ENCODE measurements at places on chromosomes 12 and 14. TPM values are rescaled to one million over a fixed set of nuclear protein-coding genes. Genes with fewer than 3 reads are reported as not detected.

The SUOX gene
- 14.6 TPM for total RNA-seq

- DNase-seq: no peak
Measured at GRCh38 chr12:48739618-48740269, 23.2 kb upstream of the CCNT1 start.

GRCh38 chr14:100994082-100994481, 90.6 kb upstream of the RTL1 start:
- DNase-seq: no peak

GRCh38 chr12:113149361-113150150, at the start of gene CFAP73:
CFAP73 (plus strand) TSS chr12:113149724; CDS start chr12:113149858, 134 bp downstream.
- peak; percentile 53 for DNase-seq

DNA sequence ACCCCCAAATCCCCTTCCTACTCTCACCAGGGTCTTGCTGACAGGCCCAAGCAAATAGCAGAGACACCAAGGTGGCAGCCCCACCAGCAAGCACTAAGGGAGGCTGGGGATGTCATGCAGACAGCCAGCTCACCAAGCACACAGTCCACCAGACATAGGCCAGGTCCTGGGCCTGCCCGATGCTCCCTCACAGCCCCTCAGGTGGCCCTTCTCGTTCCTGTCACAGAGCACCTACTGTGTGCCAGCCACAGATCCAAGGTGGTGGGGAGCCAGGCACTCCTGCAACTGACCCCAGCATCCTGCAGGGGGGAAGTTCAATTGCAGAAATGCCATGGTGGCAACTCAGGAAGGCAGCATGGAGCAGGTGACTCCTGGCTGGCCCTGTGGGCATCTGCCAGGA, 60.5 kb upstream of the PNMA1 start:
- no peak for DNase-seq

GRCh38 chr12:3557791-3558620, 67.0 kb downstream of the PRMT8 start:
- DNase-seq: no peak

GRCh38 chr12:8605057-8605456, 7.6 kb downstream of the AICDA start:
- no peak for DNase-seq
